ENCODE measurements at places on chromosomes 11 and 22.

GRCh38 chr22:30891781-30892180 lies 76.8 kb downstream of the MORC2 start:
- no peak for DNase-seq

DNA sequence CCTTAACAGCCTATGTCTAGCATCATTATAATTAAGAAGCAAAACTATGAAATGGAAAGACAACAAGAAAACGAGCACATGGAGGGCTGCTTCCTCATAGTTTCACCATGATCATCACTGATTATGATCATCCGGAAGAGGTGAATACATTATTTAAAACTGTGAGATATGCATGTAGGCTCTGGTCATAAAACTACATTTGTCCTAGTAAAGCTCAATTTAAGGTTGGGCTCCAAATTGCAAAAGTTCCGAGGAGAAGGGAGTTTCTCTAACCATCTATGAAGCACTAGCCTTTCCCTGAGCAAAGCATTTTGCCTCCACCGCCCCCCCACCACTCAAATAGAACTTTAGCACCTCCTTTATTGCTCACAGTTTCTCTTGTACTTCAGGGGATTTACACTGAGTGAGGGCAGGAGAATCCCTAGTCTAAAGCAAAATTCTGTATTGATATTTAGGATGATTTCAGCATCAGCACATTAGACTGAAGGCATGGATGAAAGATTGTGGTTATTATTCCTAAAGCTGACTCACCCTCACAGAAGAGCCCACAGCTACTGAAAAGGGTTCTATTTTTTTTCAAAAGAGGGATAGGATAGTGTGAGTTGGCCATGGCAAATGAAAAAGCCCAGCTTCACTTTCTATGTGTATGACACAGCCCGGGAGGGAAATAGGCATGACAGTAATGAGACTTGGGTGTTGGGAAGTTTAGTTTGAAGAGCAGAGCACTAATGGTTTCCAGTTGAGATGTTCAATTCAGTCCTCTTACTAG lies 203.4 kb downstream of the CADM1 start:
- no peak for DNase-seq

DNA sequence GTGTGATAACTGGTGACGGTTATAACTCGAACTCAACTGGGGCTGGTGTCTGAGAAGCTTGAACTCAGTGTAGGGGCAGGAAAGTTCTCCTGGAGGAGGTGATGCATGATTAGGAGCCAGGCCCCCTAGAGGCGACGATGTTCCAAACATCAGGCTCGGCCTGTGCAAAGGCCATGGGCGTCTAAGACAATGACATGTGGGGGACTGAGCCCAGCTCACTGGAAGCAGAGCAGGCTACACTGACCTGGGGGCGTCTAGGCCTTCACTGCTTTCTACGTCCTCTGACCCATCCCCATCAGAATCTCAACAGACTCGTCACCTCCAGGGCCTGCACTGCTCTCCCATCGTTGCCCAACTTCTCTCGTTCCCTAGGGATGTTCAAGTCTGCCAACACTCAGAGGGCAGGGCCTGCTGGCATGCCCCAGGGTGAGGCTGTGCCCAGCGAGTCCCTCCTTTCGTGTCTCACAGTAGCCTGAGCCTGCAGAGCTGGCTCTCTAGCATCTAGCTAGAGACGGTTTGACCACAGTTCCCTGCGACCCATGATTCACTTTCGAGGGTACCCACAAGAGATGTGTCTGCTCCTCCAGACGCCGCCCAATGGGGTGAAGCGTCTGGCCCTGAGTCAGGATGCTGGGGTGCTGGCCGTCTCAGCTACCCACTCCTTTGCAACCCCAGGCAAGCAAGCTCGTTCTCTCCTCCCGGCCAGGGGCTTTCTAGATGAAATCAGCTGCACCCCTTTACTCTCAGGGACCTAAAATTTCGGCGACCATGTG lies 1.1 kb upstream of the ATG16L2 start:
- DNase-seq = peak; percentile 79

GRCh38 chr11:12223771-12224536 lies 113.6 kb downstream of the MICAL2 start:
- peak; percentile 26 for DNase-seq

GRCh38 chr11:130389335-130389935 lies 39.0 kb downstream of the ADAMTS8 start:
- peak; percentile 50 for DNase-seq

- no peak for DNase-seq
These were observed 1180.8 kb downstream of the JRKL start for GRCh38 chr11:97570636-97571035.

DNA sequence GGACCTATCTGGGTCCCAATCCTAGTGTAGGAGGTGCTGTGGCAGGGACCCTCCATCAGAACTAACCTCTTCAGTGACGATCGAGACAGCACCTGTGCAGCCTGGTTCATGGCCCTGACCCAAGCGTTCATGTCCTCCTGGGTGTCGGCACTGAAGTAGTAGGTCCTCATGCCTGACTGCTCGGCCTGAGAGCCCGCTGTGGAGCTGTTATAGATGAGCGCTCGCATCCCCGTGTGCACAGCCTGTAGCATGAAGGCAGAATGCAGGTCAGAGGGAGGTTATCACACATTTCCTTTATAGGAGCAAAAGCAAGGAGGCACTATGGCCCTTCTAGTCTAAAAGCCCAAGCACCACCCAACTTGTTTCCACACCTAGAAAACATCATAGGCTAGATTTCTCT lies 103.0 kb downstream of the C11orf58 start:
- DNase-seq = no peak

- no peak for DNase-seq
These were observed 19.1 kb upstream of the SLC22A25 start for GRCh38 chr11:63262547-63262946.

DNA sequence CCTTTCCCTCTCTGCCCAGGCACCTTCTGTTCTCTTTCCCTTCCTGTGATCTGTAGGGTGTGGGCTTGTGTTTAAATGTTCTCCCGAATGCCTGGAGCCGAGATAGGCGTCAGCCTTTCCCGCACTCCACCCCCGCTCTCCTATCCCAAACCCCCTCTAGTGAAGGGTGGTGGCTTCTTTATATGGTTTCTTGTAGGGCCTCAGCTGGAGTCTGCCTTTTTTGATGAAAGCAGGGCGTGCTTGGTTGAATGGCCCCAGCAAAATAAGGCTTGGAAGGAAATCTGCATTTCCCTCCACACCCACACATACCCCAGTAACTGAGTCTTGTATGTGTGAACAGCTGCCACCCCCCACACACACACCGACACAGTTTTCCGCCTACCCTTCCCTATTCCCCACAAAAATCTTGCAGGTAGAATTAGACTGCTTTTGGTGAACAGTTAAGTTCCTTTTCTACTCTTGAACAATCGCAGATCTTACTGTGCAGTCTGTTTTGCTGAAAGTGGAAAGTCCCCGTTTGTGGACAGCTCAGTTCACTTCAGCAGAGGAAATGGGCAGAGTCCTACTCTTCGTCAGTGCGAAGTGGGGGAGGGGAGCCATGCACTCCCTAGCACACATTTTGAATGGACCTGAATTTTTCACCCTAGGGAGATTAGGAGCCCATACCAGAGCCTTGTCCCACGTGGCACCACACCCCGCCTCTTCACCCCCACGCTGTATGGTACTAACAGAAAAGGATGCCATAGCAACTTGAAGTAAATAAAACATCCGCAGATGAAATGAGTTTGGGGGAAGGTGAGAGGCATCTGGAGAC lies 25.5 kb upstream of the GRK2 start:
- DNase-seq = peak; percentile 91

All from CD4-positive, alpha-beta T cell treated with Interleukin-10 for 1 hour (primary cell).